Cortex of kidney (tissue), 1 donor: ENCODE measurements at places on chromosomes 7 and 10.

GRCh38 chr10:81603106-81603620 is 271.8 kb upstream of the NRG3 start:
- DNase-seq, result no peak

DNA sequence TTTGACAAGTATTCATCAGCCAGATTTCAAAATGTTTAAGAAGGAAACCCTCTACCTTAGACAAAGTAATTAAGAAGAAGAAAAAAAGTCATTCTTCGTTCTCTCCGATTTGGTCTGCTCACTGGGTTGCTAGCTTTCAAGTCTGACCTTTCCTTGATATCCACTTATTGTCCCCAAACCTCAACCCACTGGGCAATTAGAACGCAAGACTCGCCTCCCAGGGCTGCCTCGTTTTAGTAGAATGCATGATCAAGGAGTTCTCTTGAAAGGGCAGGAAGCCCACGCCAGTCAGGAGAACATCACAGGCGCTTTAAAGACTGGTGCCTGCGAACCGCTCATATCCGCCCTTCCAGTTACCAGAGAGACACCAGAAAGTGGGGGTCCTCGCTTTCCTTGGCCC is 637.7 kb downstream of the PARD3 start:
- DNase-seq, result no peak

- DNase-seq, result no peak
Measured at GRCh38 chr10:28837613-28838390, 160.5 kb downstream of the BAMBI start.

- DNase-seq, result no peak
Measured at GRCh38 chr7:78702770-78703169, 750.7 kb downstream of the MAGI2 start.

- no peak for DNase-seq
Measured at GRCh38 chr10:100996678-100997359, 2.8 kb upstream of the LZTS2 start.
